ENCODE measurements at places on chromosomes 5 and 9. TPM values are rescaled to one million over a fixed set of nuclear protein-coding genes. Genes with fewer than 3 reads are reported as not detected.

The CKMT2 gene
- 0.48 TPM for total RNA-seq

The CCL27 gene
- not detected for total RNA-seq

The C9 gene
- total RNA-seq: 0.24 TPM

The SLC6A18 gene
- total RNA-seq: not detected

The NME5 gene
- total RNA-seq: not detected

The ZNF454 gene
- 2.4 TPM for total RNA-seq

The TMC1 gene
- total RNA-seq: 0.96 TPM

The INSL6 gene
- 6.3 TPM for total RNA-seq

The PCAT7 gene
- total RNA-seq: 2.6 TPM

The GAPT gene
- total RNA-seq: 11.8 TPM

The OR2S2 gene
- total RNA-seq: not detected

The IL13 gene
- total RNA-seq: not detected

The NPR3 gene
- 15.6 TPM for total RNA-seq

The LCP2 gene
- total RNA-seq: 9.9 TPM

The CATSPER3 gene
- total RNA-seq: not detected

The POU5F2 gene
- total RNA-seq: 6.5 TPM

The RARS1 gene
- total RNA-seq: 262 TPM

The CAAP1 gene
- 13.2 TPM for total RNA-seq

The ITK gene
- 14.7 TPM for total RNA-seq

The CYSTM1 gene
- total RNA-seq: 6.3 TPM

The GABRB2 gene
- 6.5 TPM for total RNA-seq

The PCDHB13 gene
- total RNA-seq: 1.7 TPM

The PCDHGB4 gene
- 18.3 TPM for total RNA-seq

The HAND1 gene
- total RNA-seq: 2.6 TPM

The NEK6 gene
- total RNA-seq: 32.0 TPM

The IL5 gene
- total RNA-seq: 7.7 TPM

The SMIM23 gene
- total RNA-seq: 5.5 TPM

The ANXA6 gene
- 293 TPM for total RNA-seq

The GDF9 gene
- total RNA-seq: 1.9 TPM

The SH2D3C gene
- total RNA-seq: 4.6 TPM

The PDE8B gene
- total RNA-seq: 5.8 TPM

The CCL28 gene
- total RNA-seq: 3.6 TPM

The PAEP gene
- not detected for total RNA-seq

The KCNMB1 gene
- 12.8 TPM for total RNA-seq

The RNF180 gene
- total RNA-seq: 27.4 TPM

The PTPN3 gene
- 2.9 TPM for total RNA-seq

The ZNF883 gene
- 1.7 TPM for total RNA-seq

The CTNND2 gene
- 8.7 TPM for total RNA-seq

The STPG3 gene
- total RNA-seq: 1.9 TPM

The FBP2 gene
- total RNA-seq: not detected

The INSL4 gene
- 4.8 TPM for total RNA-seq

The PTAR1 gene
- 83.3 TPM for total RNA-seq

The DDX46 gene
- total RNA-seq: 32.5 TPM

The PCDHA13 gene
- 2.6 TPM for total RNA-seq

The PDCD1LG2 gene
- 12.8 TPM for total RNA-seq

The NSD1 gene
- total RNA-seq: 45.7 TPM
